ENCODE measurements at places on chromosomes 4 and X.

DNA sequence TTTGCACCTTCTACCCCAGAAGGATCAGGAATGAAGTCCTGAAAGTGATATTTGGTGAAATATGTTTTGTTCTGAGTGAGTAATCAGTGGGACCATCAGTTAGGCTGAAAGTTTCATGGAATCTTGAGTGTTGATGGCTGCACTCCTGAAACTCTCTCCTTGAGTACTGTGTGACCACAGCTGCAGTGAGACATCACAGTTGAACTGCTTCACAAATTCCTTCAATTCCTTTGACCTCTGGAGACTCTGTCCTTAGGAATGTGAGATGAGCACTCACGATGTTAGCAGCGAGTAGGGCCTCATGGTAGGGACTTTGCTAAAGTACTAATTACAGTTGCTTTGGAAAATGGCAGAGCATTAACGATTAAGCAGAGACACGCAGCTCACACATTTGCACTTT lies 142.9 kb upstream of the SLC4A4 start:
- H3K4me3 ChIP-seq, result no peak overlapping the region
- H3K4me1 ChIP-seq, result no peaks in the 10 kb centered on the region
- no peak for DNase-seq
- H3K27me3 ChIP-seq, result peaks cover 14% of the 10 kb centered on the region

GRCh38 chrX:118593407-118593806 lies 97.8 kb downstream of the DOCK11 start:
- no peak overlapping the region for H3K4me3 ChIP-seq
- H3K27ac ChIP-seq, result peak overlapping the region; percentile 50
- no peaks in the 10 kb centered on the region for H3K27me3 ChIP-seq
- H3K4me1 ChIP-seq, result peaks cover 10% of the 10 kb centered on the region

GRCh38 chr4:19241895-19242294 lies 1009.8 kb upstream of the SLIT2 start:
- no peaks in the 10 kb centered on the region for H3K36me3 ChIP-seq
- H3K27ac ChIP-seq, result no peak overlapping the region
- no peaks in the 10 kb centered on the region for H3K4me1 ChIP-seq
- no peaks in the 10 kb centered on the region for H3K27me3 ChIP-seq
- no peak overlapping the region for H3K4me3 ChIP-seq
- no peak for DNase-seq

- no peak overlapping the region for H3K27ac ChIP-seq
- no peak for DNase-seq
- no peak overlapping the region for H3K4me3 ChIP-seq
- no peaks in the 10 kb centered on the region for H3K36me3 ChIP-seq
- no peaks in the 10 kb centered on the region for H3K27me3 ChIP-seq
- H3K4me1 ChIP-seq, result no peaks in the 10 kb centered on the region
Measured at GRCh38 chr4:43932448-43932847, 516.2 kb downstream of the KCTD8 start.

DNA sequence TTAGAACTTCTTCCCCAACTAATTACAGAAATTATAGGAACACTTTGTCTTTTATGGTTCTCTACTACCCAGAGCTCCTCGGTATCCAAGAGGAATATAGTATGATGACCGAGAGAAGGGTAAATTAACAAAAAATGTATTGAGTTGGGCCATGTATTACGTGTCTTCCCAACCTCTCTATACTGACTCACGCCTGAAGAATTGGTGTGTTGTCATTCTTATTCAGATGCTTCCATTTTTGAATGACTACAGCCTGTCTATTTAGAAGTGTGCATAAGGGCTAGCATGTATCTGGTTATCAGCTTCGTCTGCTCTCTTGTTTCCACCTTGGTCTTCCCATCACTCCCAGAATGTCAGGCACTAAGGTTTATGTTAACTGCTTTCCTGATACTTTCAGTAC lies 24.5 kb upstream of the SCD5 start:
- H3K27ac ChIP-seq, result no peak overlapping the region
- H3K4me1 ChIP-seq, result no peaks in the 10 kb centered on the region
- H3K36me3 ChIP-seq, result peaks cover 47% of the 10 kb centered on the region

- peak overlapping the region; percentile 45 for H3K27ac ChIP-seq
- no peak overlapping the region for H3K4me3 ChIP-seq
- peaks cover 38% of the 10 kb centered on the region for H3K4me1 ChIP-seq
- no peaks in the 10 kb centered on the region for H3K27me3 ChIP-seq
Measured at GRCh38 chr4:77798385-77798784, 20.8 kb downstream of the CNOT6L start.

DNA sequence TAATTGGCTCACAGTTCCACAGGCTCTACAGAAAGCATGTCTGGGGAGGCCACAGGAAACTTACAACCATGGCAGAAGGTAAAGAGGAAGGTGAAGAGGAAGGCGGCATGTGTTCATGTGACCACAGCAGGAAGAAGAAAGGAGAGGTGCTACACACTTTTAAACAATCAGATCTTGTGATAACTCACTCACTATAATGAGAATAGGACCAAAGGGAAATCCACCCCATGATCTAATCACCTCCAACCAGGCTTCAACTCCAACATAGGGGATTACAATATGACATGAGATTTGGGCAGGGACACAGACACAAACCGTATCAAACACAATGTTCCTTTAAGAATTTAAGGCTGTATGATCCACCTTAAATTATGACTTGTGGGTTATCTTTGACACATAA lies 10.5 kb upstream of the PGM2 start:
- H3K4me3 ChIP-seq, result peak overlapping the region; percentile 49
- H3K36me3 ChIP-seq, result peaks cover 2% of the 10 kb centered on the region
- DNase-seq, result no peak
- no peaks in the 10 kb centered on the region for H3K27me3 ChIP-seq
- H3K27ac ChIP-seq, result peak overlapping the region; percentile 28

DNA sequence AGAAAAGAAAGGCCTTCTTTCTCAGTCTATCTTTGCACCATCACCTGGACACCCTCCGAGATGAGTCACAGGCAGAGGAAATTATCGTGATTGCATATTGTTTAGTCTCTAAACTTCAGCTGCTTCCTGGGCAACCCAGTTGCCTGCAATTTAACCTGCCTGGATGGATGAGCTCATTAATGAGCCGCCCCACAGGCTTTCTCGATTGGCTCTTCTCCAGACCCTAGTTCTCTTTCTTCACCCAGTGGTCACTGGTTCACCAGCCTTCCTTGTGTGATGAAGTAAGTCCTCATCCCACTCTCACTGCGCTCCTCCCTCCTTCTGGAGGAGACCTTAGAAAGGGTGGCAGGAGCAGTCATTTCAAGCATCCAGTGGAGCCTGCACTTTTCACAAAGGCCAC lies 94.4 kb downstream of the SOWAHB start:
- DNase-seq, result no peak
- H3K27me3 ChIP-seq, result peaks cover 11% of the 10 kb centered on the region
- no peaks in the 10 kb centered on the region for H3K36me3 ChIP-seq
- no peaks in the 10 kb centered on the region for H3K4me1 ChIP-seq
- no peak overlapping the region for H3K27ac ChIP-seq

GRCh38 chr4:6005175-6005574 lies 13.1 kb downstream of the C4orf50 start:
- H3K27ac ChIP-seq, result no peak overlapping the region
- no peaks in the 10 kb centered on the region for H3K36me3 ChIP-seq
- no peak for DNase-seq
- H3K27me3 ChIP-seq, result peaks cover 13% of the 10 kb centered on the region

- H3K27ac ChIP-seq, result peak overlapping the region; percentile 76
- DNase-seq, result no peak
- H3K4me3 ChIP-seq, result peak overlapping the region; percentile 76
- no peaks in the 10 kb centered on the region for H3K27me3 ChIP-seq
- H3K36me3 ChIP-seq, result peaks cover 4% of the 10 kb centered on the region
Measured at GRCh38 chrX:45758738-45759397, 558.2 kb upstream of the DIPK2B start.

DNA sequence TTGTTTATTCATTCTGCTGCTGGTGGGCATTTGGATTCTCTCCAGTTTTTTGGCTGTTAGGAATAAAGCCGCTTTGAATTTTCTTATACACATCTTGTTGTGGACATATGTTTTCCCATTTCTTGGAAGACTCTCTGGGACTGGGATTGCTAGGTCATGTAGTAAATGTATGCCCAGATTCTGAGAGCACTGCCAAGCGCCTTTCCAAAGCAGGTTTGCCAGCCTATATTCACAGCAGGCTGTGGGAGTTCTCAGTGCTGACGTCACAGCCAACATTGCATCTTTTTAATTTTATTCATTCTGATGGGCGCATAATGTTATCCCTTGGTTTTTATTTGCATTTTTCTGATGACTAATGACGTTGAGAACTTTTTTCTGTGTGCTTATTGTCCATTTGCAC lies 24.1 kb downstream of the TMEM271 start:
- peaks cover 6% of the 10 kb centered on the region for H3K27me3 ChIP-seq
- DNase-seq, result no peak
- peaks cover 3% of the 10 kb centered on the region for H3K36me3 ChIP-seq
- no peak overlapping the region for H3K4me3 ChIP-seq
- H3K27ac ChIP-seq, result no peak overlapping the region
- no peaks in the 10 kb centered on the region for H3K4me1 ChIP-seq

GRCh38 chr4:146674829-146675570 lies 36.3 kb downstream of the POU4F2 start:
- H3K4me1 ChIP-seq, result no peaks in the 10 kb centered on the region
- no peak for DNase-seq
- no peaks in the 10 kb centered on the region for H3K36me3 ChIP-seq
- no peak overlapping the region for H3K27ac ChIP-seq
- peaks cover 5% of the 10 kb centered on the region for H3K27me3 ChIP-seq

- peaks cover 21% of the 10 kb centered on the region for H3K27me3 ChIP-seq
- H3K4me3 ChIP-seq, result no peak overlapping the region
- no peak overlapping the region for H3K27ac ChIP-seq
- H3K4me1 ChIP-seq, result peaks cover 3% of the 10 kb centered on the region
- no peaks in the 10 kb centered on the region for H3K36me3 ChIP-seq
- DNase-seq, result no peak
Measured at GRCh38 chr4:93834249-93835066, 5.9 kb downstream of the ATOH1 start.

- no peak overlapping the region for H3K4me3 ChIP-seq
- H3K4me1 ChIP-seq, result peaks cover 8% of the 10 kb centered on the region
- H3K27ac ChIP-seq, result no peak overlapping the region
- no peak for DNase-seq
- peaks cover 2% of the 10 kb centered on the region for H3K27me3 ChIP-seq
Measured at GRCh38 chr4:8242782-8243560, 26.6 kb upstream of the HTRA3 start.

GRCh38 chr4:102139132-102139573 lies 206.1 kb downstream of the SLC39A8 start:
- no peak overlapping the region for H3K27ac ChIP-seq
- no peaks in the 10 kb centered on the region for H3K4me1 ChIP-seq
- no peak overlapping the region for H3K4me3 ChIP-seq
- DNase-seq, result no peak
- H3K36me3 ChIP-seq, result no peaks in the 10 kb centered on the region

DNA sequence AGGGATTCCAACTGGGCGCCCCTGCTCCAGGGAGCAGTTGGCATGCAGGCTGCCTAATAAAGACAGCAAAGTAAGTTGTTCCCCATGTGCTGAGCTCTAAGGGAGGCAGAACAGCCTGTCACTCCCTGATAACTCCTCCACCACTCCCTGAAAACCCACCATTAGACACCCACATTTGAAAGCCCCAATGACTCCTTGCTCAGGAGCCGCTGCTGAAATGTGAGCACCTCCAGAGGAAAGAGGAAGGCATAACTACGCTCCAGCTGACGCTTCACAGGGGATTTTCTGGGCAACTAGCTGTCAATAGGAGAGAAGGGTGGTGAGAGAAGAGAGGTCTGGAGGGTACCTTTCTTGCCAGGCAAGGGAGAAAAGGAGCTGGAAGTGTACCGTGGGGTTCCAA lies 62.5 kb downstream of the NPY1R start:
- H3K27ac ChIP-seq, result no peak overlapping the region
- no peak for DNase-seq
- no peaks in the 10 kb centered on the region for H3K4me1 ChIP-seq

GRCh38 chr4:41424522-41424921 lies 113.4 kb upstream of the LIMCH1 start:
- no peak overlapping the region for H3K27ac ChIP-seq
- no peaks in the 10 kb centered on the region for H3K27me3 ChIP-seq
- no peak overlapping the region for H3K4me3 ChIP-seq
- no peaks in the 10 kb centered on the region for H3K4me1 ChIP-seq
- DNase-seq, result no peak
- H3K36me3 ChIP-seq, result no peaks in the 10 kb centered on the region

- H3K27me3 ChIP-seq, result no peaks in the 10 kb centered on the region
- peak overlapping the region; percentile 9 for H3K27ac ChIP-seq
- peaks cover 8% of the 10 kb centered on the region for H3K4me1 ChIP-seq
- peaks cover 8% of the 10 kb centered on the region for H3K36me3 ChIP-seq
- DNase-seq, result no peak
- H3K4me3 ChIP-seq, result no peak overlapping the region
Measured at GRCh38 chr4:3070709-3071500, 3.4 kb downstream of the HTT-AS start.

GRCh38 chrX:131704136-131704695 lies 160.3 kb downstream of the OR13H1 start:
- H3K27me3 ChIP-seq, result no peaks in the 10 kb centered on the region
- DNase-seq, result no peak
- H3K27ac ChIP-seq, result no peak overlapping the region
- no peak overlapping the region for H3K4me3 ChIP-seq
- H3K36me3 ChIP-seq, result no peaks in the 10 kb centered on the region

GRCh38 chr4:21592970-21593670 lies 355.5 kb downstream of the KCNIP4 start:
- H3K27me3 ChIP-seq, result no peaks in the 10 kb centered on the region
- DNase-seq, result no peak
- no peak overlapping the region for H3K27ac ChIP-seq
- no peaks in the 10 kb centered on the region for H3K4me1 ChIP-seq

DNA sequence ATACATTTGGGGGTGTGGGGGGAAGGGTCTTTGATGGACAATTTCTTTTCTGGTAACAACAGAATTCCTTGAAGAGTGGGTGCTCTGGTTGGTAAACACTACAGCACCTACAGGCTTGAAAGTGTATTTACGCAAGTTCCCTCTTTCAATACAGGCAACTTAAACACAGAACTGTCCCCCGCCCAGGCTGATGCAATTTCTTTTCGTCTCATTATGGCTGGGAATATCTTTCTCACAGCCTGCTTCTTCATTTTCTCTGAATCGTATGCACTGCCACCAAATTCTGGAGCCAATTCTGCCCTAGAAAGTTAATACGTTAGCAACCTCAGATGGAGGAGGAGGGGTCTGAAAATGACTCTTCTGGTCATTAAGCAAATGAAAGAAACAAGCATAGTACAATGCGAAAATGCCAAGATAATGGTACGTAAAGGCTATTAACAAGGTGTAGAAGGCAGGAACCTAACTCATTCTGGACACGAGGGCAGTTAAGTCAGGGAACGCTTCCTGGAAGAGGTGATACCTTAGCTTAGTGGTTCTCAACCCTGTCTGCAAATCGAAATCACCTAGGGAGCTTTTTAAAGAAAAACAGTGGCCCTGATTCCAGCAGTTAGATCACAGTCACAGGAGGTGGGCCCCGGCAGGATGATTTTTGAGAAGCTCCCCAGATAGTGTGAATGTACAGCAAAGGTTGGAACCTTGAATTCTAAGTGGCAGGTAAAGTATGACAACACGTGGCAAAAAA lies 1.0 kb downstream of the AGA start:
- peak overlapping the region; percentile 90 for H3K4me3 ChIP-seq
- no peaks in the 10 kb centered on the region for H3K27me3 ChIP-seq
- peaks cover 10% of the 10 kb centered on the region for H3K36me3 ChIP-seq

- no peak for DNase-seq
- peak overlapping the region; percentile 92 for H3K27ac ChIP-seq
- no peaks in the 10 kb centered on the region for H3K27me3 ChIP-seq
- H3K36me3 ChIP-seq, result peaks cover 3% of the 10 kb centered on the region
- H3K4me1 ChIP-seq, result peaks cover 9% of the 10 kb centered on the region
Measured at GRCh38 chr4:89100853-89101252, 10.5 kb upstream of the TIGD2 start.

GRCh38 chr4:128601991-128602695 lies 207.4 kb upstream of the JADE1 start:
- no peak overlapping the region for H3K27ac ChIP-seq
- DNase-seq, result no peak
- H3K4me1 ChIP-seq, result no peaks in the 10 kb centered on the region
